ENCODE measurements at places on chromosomes 1 and 21. TPM values are rescaled to one million over a fixed set of nuclear protein-coding genes. Genes with fewer than 3 reads are reported as not detected.

The ADAMTS5 gene
- 5.7 TPM for polyA plus RNA-seq

The NGF gene
- polyA plus RNA-seq, result 4.3 TPM

The FMO4 gene
- polyA plus RNA-seq, result 1.4 TPM

The ERMAP gene
- polyA plus RNA-seq, result 10.1 TPM

The ERRFI1 gene
- polyA plus RNA-seq, result 110 TPM

The SPTA1 gene
- 0.78 TPM for polyA plus RNA-seq

The DENND1B gene
- polyA plus RNA-seq, result 12.4 TPM

The FCER1A gene
- 0.33 TPM for polyA plus RNA-seq

The PTPN22 gene
- polyA plus RNA-seq, result 0.29 TPM

The RUNX3 gene
- 0.08 TPM for polyA plus RNA-seq

The NMNAT2 gene
- polyA plus RNA-seq, result 65.9 TPM
